ENCODE measurements at places on chromosomes 6 and 20. TPM values are rescaled to one million over a fixed set of nuclear protein-coding genes. Genes with fewer than 3 reads are reported as not detected.

GABRR2 gene
- 0.46 TPM for total RNA-seq

DNA sequence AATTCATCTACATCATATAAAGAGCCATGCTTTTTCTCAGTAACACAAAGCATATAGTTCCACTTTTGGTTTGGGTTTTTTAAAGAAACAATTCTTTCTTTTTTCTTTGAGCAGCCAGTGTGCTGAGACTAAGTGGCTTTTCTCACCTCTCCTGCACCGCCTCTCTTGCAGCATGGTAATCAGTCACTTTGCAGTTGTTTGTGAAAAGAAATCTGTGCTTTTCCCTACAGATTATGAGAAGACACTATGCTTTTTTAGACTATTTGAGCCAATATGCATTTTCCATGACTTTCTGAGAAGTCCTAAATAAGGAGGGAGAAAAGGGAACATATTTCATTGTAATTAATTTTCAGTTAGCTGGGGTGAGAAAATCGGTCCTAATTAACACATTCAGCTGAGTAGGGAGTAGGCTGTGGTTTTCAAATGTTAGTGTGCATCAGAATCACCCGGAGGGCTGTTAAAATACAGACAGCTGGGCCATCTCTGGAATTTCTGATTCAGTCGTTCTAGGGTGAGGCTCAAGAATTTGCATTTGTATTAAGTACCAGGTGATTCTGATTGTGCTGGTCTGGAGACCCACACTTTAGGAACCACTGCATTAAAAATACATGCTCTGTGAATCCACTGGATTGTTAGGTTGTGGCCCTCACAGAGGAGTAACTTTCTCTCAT is 155.2 kb downstream of the TINAG start:
- DNase-seq, result no peak

- DNase-seq, result no peak
Observed at GRCh38 chr6:90467546-90467945, 119.3 kb downstream of the MAP3K7 start.

RBBP8NL gene
- not detected for total RNA-seq

WFDC5 gene
- not detected for total RNA-seq

GRCh38 chr6:5590187-5590586 is 328.9 kb downstream of the FARS2 start:
- DNase-seq, result no peak

DNA sequence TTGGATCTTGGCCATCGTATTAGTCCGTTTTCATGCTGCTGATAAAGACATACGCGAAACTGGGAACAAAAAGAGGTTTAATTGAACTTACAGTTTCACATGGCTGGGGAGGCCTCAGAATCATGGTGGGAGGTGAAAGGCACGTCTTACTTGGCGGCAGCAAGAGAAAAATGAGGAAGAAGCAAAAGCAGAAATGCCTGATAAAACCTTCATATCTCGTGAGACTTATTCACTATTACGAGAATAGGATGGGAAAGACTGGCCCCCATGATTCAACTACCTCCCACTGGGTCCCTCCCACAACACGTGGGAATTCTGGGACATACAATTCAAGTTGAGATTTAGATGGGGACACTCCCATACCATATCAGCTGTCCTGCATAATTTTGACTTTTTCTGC is 20.1 kb upstream of the REPS1 start:
- DNase-seq, result no peak

DNA sequence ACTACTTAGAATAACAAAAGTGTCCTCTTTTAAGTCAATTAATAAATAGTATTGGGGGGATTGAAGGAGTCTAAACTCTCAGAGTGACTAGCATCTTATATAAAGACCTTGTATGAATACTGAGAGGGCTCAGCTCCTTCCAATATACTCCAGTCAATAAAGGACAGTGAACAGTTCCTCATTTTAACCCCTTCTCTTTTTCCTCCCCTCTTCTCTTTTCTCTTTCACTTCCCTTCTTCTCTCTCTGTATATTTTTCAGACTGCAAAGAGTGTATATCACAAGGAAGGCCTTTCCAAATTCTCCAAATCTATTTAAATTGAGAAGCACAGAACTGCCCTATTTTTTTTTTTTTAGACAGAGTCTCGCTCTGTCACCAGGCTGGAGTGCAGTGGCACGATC is 99.5 kb downstream of the CD164 start:
- no peak for DNase-seq

Data from pulmonary artery endothelial cell (primary cell).